ENCODE measurements at places on chromosomes 7 and 10.

DNA sequence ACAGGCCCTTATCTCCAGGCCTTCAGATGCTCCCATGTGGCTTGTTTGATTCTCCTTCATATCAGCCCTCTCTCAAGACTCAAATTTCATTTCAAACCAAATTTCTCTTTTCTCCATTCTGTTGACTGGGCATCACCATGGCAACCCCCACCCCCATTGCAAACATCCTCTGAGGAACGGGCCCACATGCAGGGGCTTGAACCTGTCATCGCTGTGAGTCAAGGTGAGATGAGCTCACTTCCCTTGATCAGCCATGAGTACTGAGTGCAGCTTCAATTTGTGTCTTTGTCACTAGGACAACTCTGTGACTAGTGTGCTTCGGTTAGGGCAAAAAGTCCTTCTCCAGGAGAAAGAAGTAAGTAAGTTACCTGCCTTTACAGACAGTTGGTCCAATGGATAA, 41.9 kb downstream of the CALML3 start:
- no peak for DNase-seq

- DNase-seq: no peak
Measured at GRCh38 chr10:113244750-113245149, 294.7 kb downstream of the TCF7L2 start.

DNA sequence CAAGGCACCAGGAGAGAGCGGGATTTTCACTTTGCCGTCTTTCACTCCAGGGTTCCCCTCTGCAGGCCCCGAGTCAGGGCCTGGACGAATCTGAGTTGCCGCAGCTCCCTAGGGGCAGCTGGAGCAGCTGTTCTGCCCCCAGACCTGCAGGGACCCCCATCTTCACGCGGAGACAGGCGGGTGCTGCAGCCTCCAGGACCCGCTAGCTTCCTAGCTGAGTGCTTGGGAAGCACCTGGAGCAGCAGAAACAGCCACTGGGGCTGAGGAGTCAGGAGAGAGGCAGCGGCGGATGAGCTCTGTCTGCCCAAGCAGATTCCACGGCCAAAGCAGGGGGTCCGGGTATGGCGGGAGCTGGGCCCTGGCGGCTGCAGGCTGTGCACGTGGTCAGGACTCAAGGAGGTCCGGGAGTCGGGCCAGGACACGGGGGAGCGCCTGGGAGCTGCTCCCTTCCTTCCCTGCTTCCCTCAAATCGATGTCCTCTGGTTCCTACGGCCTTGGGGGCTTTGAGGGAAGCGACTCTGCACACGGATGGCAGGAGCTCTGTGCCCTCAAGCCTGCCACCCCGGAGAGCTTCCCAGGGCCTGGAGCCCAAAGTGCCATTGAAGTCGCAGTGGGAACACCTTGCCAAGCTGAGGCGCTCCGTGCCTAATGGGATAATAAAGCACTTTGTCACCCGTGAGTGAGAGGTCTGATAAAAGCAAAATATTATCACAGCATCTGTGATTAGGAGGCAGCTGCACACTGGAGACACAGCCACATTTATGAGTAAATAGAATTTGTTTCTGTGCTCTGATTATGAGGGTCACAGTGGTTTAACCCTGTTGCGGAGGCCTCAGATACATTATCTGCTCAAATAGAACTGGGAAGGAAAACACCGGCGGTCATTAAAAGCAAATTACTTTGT, 17.2 kb downstream of the MNX1 start:
- DNase-seq: no peak

DNA sequence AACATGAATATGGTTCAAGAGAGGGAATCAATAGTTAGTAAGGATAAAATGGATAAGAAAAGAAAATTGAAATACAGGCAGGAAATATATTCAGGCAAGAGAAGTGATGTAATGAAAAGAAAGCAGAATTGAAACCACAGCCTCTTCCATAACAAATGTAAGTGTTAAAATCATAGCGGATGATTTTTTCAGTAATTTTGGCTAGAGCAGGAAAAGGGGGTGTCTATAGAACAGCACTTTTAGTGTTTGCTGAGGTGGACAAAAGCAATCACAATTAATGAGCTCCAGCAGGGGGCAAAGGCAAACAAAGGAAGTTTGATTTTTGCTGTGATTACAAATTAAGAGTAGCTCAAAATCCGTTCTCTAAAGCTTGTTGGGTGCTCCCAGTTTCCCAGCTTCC, 79.0 kb downstream of the TRIL start:
- no peak for DNase-seq

DNA sequence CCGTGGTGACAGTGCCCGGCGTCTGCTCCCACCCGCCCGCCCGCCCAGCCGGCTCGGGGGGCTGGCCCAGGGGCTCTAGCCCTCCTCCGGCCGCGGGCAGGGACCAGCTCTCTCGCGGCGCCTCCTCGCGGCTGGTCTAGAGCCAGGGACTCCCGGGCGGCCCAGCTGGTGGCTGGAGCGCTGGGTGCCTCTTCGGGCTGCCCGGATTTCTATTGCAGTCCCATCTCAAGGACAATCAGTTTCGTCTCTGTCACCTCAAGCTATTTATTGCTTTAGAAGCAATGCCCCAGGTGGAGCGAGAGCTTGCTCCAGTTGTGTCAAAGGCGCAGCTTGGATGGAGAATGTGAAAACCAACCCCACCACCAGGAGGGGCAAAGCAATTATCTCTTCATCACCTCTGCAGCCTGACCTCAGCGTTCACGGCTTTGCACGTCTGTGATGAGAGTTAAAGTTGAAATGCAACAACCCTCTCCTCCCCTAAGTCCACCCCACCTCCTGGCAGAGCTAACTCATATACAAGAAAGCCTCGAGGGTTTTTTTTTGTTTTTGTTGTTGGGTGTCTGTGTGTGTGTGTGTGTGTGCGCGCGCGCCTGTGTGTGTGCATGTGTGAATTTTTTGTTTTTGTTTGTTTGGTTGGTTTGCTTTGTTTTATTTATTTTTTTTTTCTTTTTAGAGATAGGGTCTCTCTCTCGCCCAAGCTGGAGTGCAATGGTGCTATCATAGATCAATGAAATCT, at the start of gene ITGA8:
ITGA8 (minus strand) TSS at position 24 of the 736 bp plus-strand sequence. CDS start 151 bp downstream, outside the sequence.
- DNase-seq: no peak

DNA sequence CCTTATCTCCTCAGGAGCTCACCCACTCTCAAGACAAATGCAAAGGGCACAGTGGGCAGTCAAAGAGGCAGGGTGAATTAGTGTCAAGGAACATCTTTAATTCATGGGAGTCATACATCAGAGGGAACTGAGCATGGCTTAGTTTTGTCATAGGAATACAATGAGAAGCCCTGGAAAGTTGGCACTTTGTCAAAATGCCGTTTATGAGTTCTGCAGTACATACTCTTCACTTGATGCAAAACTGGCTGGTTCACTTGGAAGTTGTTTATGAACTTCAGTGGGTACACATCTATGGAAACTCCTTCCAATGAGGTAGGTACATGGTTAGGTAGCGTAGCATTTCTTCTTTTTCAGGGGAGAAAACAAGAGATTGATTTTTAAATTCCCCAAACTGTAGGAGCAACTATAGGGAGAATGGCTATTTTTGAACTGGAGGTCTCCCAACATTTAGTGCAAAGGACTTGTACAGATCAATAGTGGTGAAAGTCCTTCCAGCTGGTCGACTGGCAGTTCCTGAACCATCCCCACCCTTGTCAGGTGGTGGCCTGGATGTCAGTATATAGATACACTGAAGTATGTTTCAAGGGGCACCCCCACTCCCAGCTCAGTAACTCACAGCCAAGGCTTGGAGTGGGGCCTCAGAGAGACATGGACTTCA, 580.5 kb downstream of the REEP3 start:
- DNase-seq: no peak

DNA sequence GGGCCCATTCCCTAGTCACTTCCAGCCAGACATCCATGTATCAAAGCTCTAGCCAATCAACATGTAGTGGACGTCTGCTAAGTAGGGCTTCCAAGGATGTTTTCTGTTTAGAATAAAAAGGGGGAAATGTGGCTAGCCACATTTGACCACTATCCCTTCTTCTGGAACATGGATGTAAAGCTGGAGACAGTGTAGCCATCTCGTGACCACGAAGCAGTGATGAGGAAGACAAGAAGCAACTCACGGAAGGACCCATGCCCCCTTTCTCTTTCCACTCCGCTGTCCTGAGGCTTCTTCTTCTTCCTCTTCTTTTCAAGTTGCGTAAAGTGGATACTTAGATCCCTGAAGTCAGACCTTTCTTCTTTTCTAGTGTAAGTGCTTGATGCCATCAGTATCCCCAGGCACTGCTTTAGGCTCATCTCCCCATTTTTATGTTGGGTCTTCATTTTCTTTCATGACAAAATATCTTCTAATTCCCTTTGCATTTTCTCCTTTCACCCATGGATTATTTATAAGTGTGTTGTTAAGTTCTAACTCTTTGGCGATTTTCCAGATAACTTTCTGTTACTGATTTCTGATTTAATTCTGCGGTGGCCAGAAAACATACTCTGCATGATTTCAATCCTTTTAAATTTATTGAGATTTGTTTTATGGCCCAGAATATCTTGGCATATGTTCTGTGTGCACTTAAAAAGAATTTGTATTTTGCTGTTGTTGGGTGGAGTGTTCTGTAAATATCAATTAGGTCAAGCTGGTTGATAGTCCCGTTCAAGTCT, 594.5 kb downstream of the SDK1 start:
- no peak for DNase-seq

DNA sequence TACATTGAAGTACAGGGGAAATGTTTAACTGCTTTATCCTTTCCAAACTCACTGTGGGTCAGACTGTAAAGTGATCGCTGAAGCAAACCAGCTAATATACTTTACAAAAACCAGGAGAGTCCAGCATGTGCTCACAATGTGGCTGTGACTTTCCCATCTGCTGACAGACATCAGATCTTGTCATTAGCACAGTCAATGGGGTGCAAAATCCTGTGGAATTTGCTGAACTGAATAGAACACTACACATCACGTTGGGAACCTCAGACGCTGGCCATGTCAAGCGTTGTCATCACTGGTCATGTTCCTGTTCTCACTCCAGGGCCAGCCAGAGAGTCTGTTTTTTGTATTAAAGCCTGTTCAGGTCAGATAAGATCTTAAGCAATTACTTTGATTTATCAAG, 83.4 kb downstream of the AGMO start:
- no peak for DNase-seq

- DNase-seq: no peak
Measured at GRCh38 chr7:152406491-152406890, 29.3 kb downstream of the KMT2C start.

DNA sequence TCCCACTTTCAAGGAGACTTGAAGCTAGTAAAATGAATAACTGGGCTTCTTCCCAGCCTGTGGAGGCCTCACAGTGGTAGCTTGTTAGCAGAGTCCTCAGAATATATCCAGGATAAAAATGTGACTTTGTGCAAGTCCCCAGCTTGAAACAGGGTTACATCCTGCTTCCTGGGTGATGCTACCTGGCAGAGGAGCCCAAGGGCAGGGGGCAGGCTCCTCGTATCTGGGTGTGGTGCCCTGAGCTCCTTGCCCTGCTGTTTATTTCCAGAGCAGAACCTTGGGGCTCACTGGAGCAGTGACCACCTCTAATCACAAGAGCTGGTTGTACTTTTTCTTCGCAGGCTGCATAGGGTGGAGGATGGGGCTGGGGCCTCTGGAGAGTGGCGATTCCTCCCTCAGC, 94.8 kb downstream of the GRK5 start:
- DNase-seq: no peak
